ENCODE measurements at places on chromosomes 11 and 22. TPM values are rescaled to one million over a fixed set of nuclear protein-coding genes. Genes with fewer than 3 reads are reported as not detected.

Gene TPBGL
- 0.12 TPM for total RNA-seq

Gene GRK3
- 9.1 TPM for total RNA-seq

Gene KCNK4
- not detected for total RNA-seq

Gene PLEKHA7
- 24.6 TPM for total RNA-seq

Gene OR8D4
- total RNA-seq, result not detected

Gene TENM4
- 0.98 TPM for total RNA-seq

Gene OLFML1
- total RNA-seq, result 4.6 TPM

Gene MRGPRX3
- total RNA-seq, result not detected

Gene PHETA2
- 12.7 TPM for total RNA-seq

Gene POTEH
- total RNA-seq, result not detected

Gene MUC6
- total RNA-seq, result not detected

Gene CKAP5
- total RNA-seq, result 30.9 TPM

Gene TMA7B
- total RNA-seq, result not detected

Gene PHLDA2
- 2.6 TPM for total RNA-seq

Gene PPP1R14B
- total RNA-seq, result 76.4 TPM

Gene EXPH5
- 1.4 TPM for total RNA-seq

Gene DDIAS
- 0.55 TPM for total RNA-seq

Gene FAM180B
- not detected for total RNA-seq

Gene OR51I2
- total RNA-seq, result not detected

Gene C11orf97
- not detected for total RNA-seq

Gene PNPLA5
- not detected for total RNA-seq

Data from right atrium auricular region (tissue), 2 donors.